LHCN-M2 (cell line): ENCODE measurements at places on chromosomes 7 and 10. TPM values are rescaled to one million over a fixed set of nuclear protein-coding genes. Genes with fewer than 3 reads are reported as not detected.

DNA sequence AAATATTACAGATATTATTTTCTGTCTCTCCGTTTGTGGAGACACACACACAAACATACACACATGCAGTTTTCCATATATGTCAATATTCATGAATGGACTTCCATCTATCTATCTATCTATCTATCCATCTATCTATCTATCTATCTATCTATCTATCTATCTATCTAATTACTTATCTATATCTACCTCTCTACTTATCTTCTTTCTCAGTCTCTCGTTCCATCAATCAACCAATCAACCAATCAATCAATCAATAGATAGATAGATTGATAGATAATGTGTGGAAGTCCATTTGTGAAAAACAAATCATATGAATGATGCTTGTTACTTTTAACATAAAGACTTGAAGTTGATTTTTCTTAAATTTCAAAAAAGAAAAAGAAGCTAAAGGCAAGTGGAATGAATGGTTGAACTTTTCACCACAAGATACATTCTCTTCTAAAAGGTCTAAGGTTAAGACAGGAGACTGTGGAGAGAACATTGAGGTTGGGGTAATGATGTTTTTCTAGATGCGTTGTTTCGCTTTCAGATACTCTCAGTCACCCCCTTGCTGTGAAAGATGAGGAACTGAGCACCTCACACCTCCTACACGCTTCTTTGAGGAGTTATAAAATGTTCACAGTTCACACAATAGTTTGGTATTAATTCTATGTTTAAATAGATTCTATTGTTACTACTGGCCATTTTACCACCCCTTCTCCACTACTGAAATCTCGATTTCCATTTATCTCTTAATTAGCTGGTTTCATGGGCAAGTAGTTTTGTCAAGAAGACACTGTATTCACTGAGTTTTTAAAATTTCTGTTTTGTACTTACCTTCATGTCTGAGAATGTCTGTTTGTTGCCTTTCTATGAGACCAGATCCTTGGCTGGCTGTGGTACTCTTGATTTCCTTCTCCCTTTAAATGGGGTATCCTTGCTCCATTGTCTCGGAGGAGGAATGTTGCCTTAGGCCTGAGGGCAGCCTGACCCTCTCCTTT, 114.1 kb downstream of the EMX2 start:
- DNase-seq: no peak

- no peak for DNase-seq
These were observed 35.9 kb upstream of the SEMA3A start for GRCh38 chr7:84230491-84230890.

DNA sequence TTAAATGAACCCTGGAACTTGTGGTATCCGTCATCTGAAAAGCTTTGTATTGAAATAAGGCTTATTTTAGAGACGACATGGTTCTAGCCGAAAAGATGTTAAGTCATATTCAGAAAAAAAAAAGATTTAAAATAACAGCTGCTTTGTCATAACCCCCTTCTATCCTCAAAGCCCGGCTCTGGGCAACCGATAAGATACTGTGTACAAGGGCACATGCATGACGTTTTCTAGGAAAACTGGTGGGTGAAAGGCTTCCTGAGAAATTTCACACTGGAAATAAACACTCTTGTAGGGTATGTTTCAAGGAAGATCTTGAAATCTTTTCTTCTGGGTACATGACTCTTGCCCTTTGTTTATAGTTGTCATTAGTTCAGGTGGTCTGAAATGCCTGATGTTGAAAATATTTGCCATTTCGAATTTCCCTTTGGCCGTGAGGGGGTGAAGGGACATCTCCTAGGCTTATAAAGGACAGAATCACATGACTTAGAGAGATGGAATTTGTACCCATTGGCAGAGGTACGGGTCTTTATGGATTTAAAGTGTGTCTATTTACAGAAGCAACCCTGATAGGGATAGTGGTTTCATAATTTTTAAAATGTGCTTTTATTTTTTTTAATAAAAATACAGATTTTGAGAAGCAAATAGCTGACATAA, 232.5 kb downstream of the PTEN start:
- DNase-seq: no peak

DNA sequence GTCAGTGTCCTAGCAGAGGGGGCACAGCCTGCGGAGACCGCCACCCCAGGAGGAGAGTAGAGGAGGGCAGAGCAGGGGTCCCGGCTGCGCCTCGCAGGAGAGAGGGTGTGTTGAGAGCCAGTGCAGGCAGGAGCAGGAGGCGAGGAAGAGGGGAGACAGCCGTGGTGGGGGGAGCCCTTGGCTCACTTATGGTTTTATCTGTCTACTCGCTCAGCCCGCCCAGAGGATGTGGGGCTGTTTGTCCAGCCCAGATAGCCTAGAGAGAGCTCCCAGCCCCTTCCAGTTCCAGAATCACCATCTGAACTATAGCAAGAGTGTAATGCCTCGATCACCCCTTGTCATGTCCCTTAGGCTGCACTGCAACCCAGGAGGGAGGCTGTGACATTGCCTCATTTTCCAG, 26.6 kb downstream of the SLC29A3 start:
- no peak for DNase-seq

- no peak for DNase-seq
These were observed 154.5 kb downstream of the CSTF2T start for GRCh38 chr10:51544933-51545332.

- DNase-seq: peak; percentile 98
These were observed 25.5 kb downstream of the VOPP1 start for GRCh38 chr7:55546814-55547213.

DNA sequence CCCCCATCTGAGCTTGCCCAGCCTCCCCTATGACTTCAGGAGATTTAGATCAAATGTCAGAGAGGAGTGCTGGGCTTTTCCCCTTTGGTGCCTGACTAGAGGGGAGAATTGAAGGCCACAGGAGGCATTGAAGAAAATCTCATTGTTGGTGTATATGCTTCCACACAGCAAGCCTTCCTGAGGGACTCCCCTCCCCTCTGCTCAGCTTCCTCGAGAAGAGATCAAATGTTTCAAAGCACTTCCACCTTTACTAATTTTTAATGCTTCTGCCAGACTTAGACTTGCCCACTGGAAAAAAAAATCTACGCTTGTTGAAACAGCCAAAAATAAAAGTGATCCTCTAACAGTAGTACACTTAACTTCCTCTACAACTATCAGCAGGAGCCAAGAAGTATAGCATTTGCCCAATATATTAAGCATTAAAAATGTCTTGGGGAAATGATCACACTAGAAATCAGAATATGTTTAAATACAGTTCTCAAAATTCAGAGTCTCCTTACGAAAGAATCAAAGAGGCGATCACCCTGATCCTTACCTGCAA, 79.3 kb downstream of the FZD1 start:
- no peak for DNase-seq

DNA sequence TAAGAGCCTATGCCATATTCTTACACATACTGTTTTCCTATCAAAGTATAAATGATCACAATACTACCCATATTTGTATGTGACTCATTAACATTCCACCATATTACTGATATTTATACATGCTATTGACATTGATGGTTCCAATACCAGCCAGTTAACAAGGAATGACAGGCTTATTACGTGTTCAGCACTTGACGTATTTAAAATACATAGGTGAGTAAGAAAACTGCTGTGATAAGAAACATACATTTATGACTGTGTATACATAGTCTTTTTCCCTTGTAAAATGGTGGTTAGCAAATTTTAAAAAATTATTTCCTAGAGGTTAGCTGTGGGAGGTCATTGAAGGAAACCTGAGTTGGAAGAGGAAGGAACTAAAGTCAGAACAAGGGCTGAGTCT, 81.1 kb upstream of the NEUROD6 start:
- no peak for DNase-seq

DNA sequence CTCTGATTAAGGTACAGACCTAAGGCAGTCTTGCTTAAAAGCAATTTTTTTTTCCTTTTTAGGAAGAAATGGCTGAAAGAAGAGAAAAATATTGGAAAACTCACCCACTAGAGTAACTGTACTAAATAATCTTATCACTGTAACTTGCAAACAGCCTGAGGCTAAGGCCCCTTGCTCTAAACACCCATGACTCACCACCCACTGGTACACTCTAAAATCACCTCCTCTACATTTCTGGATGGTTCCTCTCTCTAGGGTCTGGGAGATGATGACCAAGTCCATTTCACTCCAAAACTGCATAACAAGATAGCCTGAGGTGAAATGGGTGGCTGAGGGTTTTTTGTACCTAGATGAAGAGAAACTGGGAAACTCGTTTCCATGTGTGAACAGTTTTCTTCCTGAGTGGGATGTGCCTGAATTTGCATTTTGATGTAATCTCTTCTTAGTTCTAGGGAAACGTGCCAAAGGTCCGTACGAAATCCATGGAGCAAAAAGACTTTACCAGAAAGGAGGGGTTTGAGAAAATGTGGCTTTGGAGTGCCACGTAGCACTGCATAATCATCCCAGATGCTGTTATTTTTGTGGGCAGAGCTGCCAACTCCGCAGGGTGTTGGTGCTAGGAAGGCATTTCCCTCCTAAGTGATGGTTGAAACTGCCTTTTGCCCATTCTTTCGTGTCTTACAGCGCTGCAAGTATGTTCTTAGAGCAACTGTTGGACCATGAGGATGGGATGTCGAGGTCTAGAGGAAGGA, 113.5 kb upstream of the C10orf90 start:
- no peak for DNase-seq

DNA sequence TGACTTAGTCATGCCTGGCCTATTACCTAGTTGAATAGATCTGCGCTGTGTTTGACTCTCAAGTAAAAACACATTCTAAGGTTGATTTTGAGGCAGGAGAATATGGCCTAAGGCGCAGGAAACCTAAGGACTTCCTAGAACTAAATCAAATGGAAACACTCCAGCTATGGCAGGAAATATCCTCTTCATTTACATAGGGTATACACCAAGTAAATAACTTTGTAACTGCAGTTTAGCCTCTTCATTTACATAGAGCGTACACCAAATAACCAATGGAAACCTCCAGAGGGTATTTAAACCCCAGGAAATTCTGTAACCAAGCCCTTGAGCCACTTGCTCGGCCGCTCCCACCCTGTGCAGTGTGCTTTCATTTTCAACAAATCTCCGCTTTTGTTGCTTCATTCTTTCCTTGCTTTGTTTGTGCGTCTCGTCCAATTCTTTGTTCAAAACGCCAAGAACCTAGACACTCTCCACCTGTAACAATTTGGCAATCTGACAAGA, 35.6 kb upstream of the XRCC2 start:
- DNase-seq: no peak

DNA sequence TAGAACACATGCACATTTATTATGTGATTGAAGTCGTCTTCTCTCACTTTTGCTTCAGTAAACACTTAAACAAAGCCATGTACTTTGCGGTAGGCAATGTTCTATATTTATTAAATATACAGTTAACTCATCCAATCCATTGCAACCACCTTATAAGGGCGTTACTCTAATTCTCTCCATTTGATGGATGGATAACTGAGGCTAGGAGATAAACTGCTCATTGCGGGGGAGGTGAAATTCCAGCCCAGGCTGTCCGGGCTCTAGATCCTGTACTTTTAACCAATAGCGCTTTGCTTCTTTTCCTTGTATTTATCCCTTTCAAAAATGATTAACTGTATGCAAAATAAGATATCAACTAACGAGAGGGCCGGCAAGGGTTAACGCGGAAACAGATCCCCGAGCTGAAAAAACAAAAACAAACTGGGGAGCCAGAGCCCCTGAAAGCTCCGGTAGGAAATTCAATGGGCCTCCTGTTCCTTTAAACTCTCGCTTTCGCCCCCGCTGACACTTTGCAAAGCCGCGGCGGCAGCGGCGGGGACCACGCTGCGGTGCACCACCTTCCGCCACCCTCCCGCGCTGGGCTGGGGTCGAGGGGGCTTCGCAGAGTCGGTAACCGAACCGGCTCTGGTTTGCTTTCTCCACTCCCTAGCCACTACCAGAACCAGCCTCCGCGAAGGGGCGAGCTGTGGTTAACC, 1.0 kb upstream of the PLXDC2 start:
- peak; percentile 18 for DNase-seq

DNA sequence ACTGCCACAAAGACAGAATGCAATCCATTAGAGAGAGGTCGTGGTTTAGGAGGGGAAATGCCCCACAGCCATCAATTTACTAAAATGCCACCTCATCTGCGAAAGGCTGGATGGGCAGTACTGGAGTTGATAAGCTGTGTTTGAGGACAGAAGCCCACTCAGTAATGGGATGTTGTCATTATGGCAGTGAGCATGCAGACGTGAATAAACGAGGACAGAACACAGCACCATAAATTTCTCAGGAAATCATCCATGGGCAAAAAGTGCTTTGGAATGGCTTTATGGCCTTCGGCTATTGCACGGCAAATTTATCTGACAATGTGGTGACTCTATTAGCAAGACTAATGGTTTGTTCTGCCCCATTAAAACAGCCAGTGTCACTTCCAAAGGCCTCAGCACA, 15.9 kb upstream of the C10orf53 start:
- no peak for DNase-seq

- no peak for DNase-seq
These were observed 64.2 kb downstream of the ARMC3 start for GRCh38 chr10:22992075-22992474.

DNA sequence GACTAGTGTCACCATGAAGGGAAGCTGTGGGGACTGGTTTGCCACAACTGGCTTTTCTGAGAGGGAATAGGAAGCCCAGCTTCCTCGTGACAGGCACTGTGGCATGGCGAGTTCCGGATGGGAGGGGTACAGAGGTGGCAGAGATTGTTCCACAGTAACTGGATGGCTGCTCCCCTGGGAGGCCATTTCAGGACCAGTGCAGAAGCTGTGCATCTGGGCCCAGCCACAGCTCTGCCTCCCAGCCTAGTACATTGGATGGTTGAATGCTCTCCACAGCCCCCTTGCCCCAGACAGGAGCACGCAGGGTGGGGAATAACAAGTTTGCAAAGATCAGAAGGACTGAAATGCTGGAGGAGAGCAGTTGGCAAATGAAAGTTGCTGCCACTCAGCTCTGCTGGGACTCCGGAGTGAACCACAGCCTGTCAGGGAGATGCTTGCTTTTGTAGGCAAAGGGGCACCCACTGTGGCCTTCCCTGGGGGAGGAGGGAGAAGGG, 51.8 kb downstream of the GSDME start:
- no peak for DNase-seq

The ALOX5 gene
- not detected in 2 replicates for total RNA-seq

The BEND7 gene
- 4.2 and 5.6 TPM in 2 replicates for total RNA-seq

The SPDYE6 gene
- not detected in 2 replicates for total RNA-seq

The CFAP46 gene
- not detected in 2 replicates for total RNA-seq

The HNRNPA2B1 gene
- 226 and 347 TPM in 2 replicates for total RNA-seq

The FAM13C gene
- total RNA-seq: 19.0 and 20.4 TPM in 2 replicates

The NEUROG3 gene
- total RNA-seq: not detected in 2 replicates
